ENCODE measurements at places on chromosomes 13 and 19. TPM values are rescaled to one million over a fixed set of nuclear protein-coding genes. Genes with fewer than 3 reads are reported as not detected.

GRCh38 chr19:17339088-17339741 is 1.9 kb downstream of the GTPBP3 start:
- no peak for DNase-seq

- DNase-seq = no peak
Measured at GRCh38 chr19:50008532-50008931, 16.6 kb downstream of the VRK3 start.

- DNase-seq = no peak
Measured at GRCh38 chr19:3783660-3784584, 2.3 kb downstream of the MATK start.

DNA sequence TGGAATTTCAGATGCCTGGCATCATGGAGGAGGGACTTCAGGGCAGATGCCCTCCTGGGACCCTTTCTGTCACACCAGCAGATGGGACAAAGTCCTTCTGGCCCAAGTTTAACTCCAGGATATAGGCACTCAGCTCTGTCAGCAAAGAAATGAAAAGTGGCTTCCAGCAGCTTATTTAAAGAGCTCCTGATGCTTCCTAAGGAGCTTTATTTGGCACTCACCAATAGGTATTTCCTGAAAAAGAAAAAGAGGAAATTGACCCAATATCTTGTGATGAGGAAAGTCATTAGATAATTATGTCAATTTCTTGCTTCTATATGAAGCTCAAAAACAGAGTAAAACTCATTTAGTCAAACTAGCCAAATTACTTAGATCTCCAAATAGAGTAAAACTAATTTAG is 224.6 kb downstream of the RAP2A start:
- no peak for DNase-seq

DNA sequence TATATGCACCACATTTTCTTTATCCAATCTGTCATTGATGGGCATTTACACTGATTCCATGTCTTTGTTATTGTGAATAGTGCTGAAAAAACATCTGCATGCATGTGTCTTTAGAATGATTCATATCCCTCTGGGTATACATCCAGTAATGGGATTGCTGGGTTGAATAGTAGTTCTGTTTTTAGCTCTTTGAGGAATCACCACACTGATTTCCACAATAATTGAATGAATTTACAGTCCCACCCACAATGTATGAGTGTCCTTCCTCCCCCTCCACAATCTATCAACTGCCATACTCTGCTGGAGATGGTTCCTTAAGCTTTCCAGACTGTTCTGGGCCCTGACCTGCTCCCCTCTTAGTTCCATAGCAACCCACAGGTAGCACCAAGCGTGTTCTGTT is 667.0 kb downstream of the LIG4 start:
- no peak for DNase-seq

- no peak for DNase-seq
Measured at GRCh38 chr13:72004784-72005374, 137.9 kb upstream of the DACH1 start.

DNA sequence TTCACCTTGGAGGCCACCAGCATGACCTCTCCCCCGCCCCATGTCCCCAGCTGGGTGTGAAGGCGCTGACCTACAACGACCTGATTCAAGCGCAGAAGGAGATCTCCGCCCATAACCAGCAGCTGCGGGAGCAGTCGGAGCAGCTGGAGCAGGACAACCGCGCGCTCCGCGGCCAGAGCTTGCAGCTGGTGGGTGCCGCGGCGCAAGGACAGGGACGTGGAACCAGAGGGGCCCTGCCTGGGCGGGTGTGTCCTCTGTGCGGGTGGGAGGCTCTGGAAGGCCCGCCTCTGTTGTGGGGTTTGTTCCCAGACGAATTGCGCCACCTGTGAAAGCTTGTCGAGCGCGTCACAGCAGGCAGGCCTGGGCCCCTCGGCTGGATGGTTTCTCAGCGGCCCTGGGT is 22.3 kb downstream of the PLEKHJ1 start:
- no peak for DNase-seq

Gene ZNF829
- total RNA-seq = 2.7 TPM
